ENCODE measurements at places on chromosomes 7 and 10.
A peak's percentile ranks its signal among the peaks of the same experiment; 100 is the strongest.

- no peak for DNase-seq
These were observed 13.1 kb upstream of the SAMD9L start for GRCh38 chr7:93161181-93161762.

DNA sequence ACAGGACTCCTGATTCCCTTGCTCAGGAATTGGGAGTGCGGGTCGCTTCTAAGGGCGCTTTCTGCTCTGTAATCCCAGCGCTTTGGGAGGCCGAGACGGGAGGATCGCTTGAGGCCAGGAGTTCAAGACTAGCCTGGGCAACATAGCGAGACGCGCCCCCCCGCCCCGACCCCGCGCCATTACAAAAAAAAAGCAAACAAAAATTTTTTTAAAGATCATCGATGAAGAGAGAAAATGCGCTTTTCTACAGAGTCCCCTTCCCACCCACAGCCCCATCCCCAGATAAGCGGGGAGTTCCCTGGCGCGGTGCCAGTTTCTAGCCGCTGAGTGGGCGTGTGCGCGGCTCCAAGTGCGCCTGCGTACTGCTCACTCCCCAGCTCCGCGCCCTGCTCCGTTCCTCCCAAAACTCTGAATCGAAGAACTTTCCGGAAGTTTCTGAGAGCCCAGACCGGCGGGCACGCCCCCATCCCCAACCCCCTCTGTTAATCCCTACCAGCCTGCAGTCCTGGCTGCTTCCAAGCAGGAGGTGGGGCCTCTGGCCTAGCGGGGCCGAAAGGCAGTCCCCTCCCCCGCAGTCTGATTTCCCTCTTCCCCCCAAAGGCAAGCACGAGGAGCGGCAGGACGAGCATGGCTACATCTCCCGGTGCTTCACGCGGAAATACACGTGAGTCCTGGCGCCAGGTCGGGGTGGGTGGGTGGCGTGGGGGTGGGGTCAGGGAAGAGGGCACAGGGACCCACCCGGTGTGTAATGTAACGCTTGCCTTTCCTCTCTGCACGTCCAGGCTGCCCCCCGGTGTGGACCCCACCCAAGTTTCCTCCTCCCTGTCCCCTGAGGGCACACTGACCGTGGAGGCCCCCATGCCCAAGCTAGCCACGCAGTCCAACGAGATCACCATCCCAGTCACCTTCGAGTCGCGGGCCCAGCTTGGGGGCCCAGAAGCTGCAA, 1.0 kb downstream of the HSPB1 start:
- peak; percentile 69 for DNase-seq

- no peak for DNase-seq
These were observed 47.2 kb upstream of the TNRC18 start for GRCh38 chr7:5470816-5471215.

DNA sequence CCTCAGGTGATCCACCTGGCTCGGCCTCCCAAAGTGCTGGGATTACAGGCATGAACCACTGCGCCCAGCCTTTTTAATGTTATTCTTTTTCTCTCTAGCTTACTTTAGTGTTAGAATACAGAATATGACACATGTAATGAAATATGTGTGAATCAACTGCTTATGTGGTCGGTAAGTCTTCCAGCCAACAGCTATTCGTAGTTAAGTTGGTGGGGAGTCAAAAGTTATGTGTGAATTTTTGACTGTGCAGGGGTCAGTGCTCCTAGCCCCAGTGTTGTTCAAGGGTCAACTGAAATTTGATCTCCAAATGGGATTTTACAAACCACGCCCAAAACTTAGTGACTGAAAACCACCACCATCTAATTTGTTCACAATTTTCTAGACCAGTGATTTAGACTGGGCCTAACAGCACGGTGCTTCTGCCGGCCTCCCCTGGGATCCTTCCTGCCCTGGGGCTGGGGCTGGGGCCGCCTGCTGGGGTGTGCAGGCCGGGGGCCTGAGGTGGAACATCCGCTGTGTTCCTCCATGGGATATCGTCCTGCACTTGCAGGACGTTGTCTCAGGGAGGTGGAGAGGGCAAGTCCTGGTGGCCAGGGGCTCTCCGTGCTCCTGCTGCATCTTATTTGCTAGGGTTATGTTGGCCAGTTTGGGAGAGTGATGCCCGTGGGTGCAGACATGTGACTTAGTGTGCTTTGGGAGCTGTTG, 24.5 kb upstream of the GRB10 start:
- DNase-seq = no peak

DNA sequence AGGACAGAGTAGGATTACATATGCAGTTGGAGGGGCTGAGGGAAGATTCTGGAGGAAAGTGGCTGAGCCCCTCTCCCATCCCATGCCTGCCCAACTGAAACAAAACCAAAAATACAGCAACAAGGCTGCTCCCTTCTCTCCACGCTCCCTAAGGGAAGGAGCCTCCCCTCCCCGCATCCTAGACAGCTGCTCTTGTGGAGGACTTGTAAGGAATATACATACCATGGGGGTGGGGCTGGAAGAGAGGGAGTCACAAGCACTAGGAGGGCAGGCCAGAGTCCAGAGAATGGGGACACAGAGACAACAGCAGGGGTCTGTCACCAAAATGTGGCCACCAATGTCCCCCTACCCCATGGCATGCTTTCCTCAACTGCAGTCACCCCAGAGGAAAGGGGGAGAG, 13.2 kb downstream of the LDB1 start:
- no peak for DNase-seq

- DNase-seq = no peak
These were observed 6.1 kb upstream of the KEL start for GRCh38 chr7:142968229-142968628.

- DNase-seq = no peak
These were observed 13.6 kb downstream of the MICU1 start for GRCh38 chr10:72612203-72612826.

DNA sequence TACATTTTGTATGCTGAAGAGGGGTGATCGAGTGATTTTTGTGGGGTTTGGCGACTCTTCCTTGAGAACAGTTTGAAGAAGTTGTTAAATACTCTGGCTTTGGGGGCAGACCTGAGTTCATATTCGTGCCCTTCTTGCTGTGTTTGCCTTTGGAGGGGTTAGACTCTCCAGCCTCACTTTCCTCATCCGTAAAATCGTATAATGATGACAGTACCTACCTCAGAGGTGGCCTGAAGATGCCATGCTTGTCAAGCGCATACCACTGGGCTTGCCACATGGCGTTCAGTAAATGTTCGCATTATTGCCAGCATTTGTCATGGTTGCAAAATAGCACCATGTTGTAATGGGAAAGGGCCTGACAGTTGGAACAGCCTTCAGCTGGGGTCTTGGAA, 1.3 kb downstream of the STK17A start:
- DNase-seq = no peak

DNA sequence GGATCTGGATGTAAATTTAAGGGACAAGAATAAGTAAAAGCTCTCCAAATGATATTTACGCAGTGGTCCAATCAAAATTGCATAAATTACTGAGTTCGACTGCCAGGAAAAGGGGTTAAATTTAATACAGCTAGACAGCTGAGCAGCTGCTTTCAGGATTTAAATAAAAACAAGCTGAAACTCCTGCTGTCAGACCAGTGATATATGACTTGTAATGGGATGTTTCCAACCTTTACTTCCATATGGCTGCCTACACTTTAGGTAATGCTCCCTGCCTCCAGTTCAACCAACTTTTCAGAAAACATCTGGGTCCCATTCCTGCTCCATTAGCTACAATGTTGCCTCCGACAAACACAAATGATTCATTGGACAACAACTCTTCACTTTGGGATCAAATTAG, 326.3 kb upstream of the DGKB start:
- no peak for DNase-seq

DNA sequence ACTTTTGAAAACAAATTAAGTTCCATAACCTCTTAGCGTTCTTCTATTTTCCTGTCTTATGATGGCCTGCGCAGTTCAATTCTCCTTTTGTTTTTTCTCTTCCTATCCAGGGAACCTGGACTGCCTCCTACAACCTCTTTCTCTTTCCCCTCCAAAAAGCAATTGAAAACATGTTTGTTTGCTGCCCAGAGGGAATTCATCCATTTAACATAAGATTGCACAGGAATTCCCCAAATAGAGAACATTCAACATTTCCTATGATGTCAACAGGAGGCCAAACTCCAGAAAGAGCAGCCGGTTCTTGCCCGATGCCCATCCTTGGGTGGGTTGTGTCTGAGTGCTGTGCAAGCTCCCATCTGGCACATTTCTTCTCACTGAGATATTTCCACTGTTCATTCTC, 94.2 kb upstream of the NRP1 start:
- DNase-seq = no peak

DNA sequence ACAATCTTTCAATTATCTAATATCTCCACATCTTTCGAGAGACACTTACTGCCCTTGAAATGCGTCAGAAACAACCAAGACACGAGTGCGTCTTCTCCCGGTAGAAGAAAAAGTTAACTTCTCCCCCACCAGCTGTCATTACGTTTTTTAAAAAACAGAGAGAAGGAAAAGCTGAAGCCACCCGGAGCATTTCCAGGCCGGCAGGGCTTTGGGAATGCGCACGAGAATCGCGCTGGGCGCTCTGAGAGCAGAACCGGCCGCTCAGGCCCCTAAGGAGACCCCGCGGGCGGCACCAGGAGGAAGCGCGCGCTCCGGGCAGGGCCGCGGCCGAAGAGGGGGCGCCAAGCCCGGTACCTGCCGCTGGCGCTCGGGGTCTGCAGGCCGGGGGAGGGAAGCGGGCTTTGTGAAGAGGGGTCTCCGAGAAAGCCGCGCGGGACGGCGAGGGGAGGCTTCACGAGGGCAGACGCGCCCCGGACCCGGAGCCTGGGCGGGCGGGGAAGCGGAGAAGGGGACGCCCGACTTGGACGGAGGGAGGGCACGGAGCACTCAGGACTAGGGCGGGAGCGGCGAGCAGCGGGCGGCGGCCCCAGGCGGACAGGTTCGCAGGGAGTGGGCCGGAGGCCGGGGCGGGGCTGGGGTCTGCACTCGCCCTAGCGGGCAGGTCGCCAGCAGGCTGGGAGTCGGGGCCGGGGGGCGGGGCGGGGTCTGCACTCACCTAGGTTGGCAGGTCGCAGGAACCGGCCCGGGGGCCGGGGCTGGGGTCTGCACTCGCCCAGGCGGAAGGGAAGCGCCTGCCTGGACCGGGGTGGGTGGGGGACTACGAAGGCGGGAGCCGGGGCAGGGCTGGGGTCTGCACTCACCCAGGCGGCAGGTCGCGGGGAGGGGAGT, 932 bp downstream of the ESYT2 start:
- no peak for DNase-seq

- DNase-seq = no peak
These were observed 139.2 kb downstream of the LCOR start for GRCh38 chr10:96971324-96971723.

DNA sequence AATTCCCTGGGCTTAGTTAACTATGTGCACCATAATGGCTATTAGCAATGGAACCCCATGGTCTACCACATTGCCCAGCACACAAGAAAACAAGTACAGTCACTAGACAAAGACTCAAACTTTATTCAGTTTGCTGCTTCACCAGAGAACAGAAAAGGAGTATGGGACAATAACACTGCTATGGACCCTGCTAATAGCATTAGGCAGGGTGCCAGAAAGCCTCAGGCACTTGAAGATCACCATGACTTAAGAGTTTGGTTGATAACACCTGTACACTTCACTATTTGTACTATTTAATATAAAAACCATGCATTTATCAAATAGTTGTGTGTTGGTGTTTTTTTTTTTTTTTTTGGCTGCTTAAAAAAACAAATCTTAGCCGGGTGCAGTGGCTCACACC, 159.6 kb downstream of the KMT2E start:
- DNase-seq = no peak

GRCh38 chr7:27205325-27206280, 5.7 kb upstream of the HOXA13 start:
- DNase-seq = no peak

DNA sequence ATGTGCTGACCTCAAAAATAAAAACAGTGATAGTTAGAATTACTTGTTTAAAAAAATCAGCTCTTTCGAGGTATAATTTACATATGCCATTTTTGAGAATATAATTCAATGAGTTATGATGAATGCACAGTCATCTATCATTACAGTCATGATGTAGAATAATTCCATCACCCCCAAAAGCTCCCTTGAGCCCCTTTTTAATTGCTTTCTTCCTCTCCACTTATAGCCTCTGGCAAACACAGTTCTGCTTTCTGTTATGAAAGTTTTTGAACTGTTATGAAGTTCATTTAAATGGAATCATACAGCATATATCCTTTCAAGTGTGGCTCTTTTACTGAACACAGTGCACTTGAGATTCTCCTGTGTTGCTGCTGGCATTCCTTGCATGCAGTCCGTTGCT, 41.4 kb downstream of the PRTFDC1 start:
- no peak for DNase-seq

- no peak for DNase-seq
These were observed 63.2 kb downstream of the KAT6B start for GRCh38 chr10:74889662-74889998.

- no peak for DNase-seq
These were observed 24.7 kb downstream of the EXOC6 start for GRCh38 chr10:92873029-92873428.

- DNase-seq = no peak
These were observed 54.7 kb upstream of the EGR2 start for GRCh38 chr10:62870866-62871265.

GRCh38 chr7:93945083-93945482, 23.5 kb downstream of the GNG11 start:
- DNase-seq = no peak

DNA sequence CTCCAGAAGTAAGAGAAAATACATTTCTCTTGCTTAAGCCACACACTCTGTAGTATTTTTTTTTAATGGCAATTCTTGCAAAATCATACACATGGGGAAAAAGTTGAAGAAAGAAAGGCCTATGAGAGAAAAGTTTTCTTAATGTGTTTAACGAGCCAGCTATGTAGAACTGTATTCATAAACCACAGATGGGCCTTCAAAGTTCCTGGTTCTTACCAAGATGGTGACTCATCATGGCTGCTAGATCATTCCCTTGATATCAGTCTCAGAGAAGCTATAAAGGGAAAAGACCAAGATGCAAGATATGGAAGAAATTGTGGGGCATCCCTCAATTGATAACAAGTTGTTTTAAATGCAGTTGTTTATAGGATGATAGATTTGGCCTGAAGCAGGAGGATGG, 992.7 kb upstream of the MBL2 start:
- DNase-seq = no peak

GRCh38 chr7:121003986-121004685, 15.6 kb downstream of the CPED1 start:
- DNase-seq = no peak

DNA sequence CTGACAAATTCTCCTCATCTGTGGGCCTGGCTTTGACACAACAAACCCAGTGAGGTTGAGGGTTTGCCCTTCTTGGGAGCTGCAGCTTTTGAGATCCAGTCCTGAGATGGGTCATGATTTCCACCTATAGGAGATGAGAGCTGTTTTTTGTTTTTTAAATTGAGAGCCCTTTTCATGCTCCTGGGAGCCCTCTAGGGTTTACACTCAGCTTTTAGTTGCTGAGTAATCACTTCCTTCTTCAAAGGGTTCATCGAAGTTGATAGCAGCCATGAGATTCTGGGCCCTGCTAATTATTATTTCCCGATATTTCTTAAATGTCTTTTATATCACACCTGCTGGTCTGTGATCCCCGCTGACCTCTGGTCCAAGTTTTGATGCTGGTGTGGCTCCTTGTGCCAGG, 47.3 kb upstream of the VIPR2 start:
- no peak for DNase-seq
